ENCODE measurements at places on chromosomes 4 and X.
A peak's percentile ranks its signal among the peaks of the same experiment; 100 is the strongest.

DNA sequence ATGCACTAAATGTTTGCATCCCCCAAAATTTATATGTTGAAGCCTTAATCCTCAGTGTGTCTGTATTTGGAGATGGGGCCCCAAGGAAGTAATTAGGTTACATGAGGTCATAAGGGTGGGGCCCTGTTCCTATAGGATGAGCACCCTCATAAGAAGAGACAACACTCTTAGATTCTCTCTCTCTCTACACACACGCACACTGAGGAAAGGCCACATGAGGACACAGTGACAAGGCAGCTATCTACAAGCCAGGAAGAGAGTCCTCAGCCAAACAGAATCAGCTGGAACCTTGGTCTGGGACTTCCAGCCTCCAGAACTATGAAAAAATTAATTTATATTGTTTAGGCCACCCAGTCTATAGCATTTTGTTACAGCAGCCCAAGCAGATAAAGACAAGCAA is 69.3 kb upstream of the NOCT start:
- no peak for DNase-seq

DNA sequence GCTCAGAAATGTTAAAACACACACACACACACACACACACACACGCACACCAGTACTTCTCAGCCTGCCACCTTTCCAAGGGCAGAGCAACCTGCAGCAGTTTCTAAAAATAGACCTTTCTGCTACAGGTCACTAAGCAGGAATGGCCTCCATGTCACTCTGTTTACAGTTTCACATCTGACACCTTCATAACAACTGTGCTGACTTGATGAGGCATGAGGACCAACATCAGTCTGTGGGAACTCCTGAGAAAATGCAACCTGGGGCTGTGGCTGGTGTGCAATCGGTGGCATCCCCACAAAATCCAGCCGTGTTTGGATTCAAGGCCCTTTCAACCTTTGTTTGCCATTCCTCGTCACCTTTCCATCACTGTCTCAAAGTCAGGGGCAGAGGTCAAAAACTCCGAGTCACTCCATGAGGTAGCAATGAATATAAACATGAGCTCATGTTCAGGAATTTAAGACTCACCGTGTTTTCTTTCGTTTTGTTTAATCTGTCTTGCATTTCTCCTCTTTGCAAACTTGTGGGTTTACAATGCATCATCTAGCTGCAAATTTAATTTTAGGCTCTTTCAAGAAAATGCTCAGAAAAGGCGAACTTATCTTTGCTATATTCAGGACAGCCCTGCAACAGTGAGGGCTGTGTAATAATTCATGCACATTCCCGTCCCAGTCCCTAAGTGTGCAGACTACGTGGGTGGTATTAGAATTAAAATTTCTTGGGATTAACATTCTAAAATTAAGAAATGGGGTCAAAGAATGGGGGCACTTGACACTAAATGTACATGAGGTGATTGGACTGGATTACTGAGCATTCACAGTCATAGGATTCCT is 135.3 kb downstream of the SHROOM3 start:
- DNase-seq = no peak

GRCh38 chr4:102707150-102707549 is 53.6 kb downstream of the MANBA start:
- DNase-seq = no peak

- DNase-seq = peak; percentile 17
These were observed 46.0 kb upstream of the TMPRSS11F start for GRCh38 chr4:68175562-68176155.

DNA sequence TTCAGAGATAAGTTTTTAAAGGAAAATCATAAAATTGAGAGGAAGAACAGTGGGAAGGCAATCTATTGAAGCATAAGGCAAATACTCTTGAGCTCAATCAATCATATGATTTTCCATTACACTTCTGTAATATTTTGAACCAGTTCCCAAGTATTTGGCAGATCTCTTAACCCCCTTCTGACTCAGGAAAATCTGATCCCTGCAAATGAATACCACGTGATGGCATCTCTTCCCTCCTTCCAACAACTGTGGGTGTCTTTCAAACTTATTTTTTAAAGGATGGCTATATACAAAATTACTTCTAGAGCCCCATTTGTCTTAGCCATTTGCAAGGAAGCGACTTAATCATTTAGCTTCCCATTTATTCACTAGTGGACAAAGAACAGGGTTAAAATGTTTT is 41.9 kb downstream of the AMOT start:
- DNase-seq = no peak

DNA sequence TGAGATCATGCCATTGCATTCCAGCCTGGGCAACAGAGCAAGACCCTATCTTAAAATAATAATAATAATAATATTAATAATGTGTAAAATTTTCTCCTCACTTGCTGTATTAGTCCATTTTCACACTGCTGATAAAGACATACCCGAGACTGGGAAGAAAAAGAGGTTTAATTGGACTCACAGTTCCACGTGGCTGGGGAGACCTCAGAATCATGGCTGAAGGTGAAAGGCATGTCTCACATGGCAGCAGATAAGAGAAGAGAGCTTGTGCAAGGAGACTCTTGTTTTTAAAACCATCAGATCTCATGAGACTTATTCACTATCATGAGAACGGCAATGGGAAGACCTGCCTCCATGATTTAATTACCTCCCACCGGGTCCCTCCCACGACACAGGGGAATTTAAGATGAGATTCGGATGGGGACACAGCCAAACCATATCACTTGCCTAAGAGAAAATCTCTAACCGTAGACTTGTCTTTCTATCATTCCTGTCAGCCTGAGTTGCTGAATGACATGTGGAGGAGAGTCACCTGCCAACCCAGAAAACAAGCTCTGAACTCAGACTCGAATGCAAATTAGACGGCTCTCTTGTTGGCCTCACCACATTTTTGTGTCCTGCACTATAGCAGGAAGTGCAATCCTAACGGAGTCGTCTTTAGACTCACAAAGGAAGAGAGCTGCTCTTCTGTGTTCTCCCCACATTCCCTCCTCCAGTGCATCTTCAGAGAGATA is 51.9 kb upstream of the DCTD start:
- no peak for DNase-seq

- DNase-seq = no peak
These were observed 565.8 kb downstream of the GRXCR1 start for GRCh38 chr4:43458293-43458692.

- peak; percentile 7 for DNase-seq
These were observed 31.8 kb downstream of the USP11 start for GRCh38 chrX:47264483-47265173.

GRCh38 chr4:69718396-69719271 is 41.8 kb downstream of the SULT1B1 start:
- DNase-seq = peak; percentile 51

- DNase-seq = no peak
These were observed 262.1 kb downstream of the NKX6-1 start for GRCh38 chr4:84237008-84237407.

- DNase-seq = no peak
These were observed 69.9 kb upstream of the BRS3 start for GRCh38 chrX:136417806-136418205.

DNA sequence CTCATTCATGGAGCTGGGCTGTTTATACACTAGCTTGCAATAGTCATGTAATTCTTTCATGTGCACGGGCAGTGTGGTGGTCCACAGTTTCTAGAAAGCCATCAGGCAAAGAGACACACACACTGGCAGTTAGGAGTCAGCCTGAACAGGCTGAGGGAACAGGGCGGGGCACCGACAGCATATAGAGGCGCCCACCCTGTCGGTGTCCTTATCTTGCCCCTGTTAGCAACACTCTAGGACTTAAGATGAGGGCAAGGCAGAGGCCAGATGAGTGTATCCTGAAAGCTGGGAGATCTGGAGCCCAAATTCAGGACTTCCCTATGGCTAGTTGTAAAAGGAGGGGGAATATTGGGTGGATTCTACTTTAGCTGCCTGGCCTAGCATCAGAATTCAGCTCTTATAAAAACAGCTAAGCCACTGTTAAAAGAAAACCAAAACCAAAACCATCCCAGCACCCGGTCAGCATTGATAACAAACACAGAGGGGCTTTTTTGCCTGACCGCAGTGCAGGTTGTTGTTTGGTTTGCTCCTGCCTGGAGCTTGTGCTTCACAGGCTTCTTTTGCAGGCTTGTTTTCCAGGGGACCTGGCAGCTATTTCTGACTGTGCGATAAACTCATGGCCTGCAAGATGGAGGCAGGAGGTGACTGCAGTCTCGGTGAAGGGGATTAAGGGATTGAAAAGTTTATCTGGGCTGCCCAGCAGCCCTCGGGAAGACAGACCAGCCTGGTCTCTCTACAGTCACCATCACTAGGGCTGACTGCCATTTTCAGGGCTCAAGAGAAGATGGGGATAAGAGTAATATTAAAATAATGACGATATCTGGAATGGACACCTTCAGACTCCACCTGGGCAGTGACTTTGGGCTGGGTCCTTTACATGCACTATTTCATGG is 638.9 kb downstream of the MID1IP1 start:
- no peak for DNase-seq

- DNase-seq = no peak
These were observed 291 bp upstream of the NBDY start for GRCh38 chrX:56728752-56729151.

GRCh38 chr4:153799694-153800074 is 10.8 kb upstream of the SFRP2 start:
- no peak for DNase-seq

- DNase-seq = no peak
These were observed 48.3 kb upstream of the FAM9A start for GRCh38 chrX:8849458-8849857.

GRCh38 chr4:173056271-173056670 is 112.3 kb upstream of the GALNT7 start:
- no peak for DNase-seq

DNA sequence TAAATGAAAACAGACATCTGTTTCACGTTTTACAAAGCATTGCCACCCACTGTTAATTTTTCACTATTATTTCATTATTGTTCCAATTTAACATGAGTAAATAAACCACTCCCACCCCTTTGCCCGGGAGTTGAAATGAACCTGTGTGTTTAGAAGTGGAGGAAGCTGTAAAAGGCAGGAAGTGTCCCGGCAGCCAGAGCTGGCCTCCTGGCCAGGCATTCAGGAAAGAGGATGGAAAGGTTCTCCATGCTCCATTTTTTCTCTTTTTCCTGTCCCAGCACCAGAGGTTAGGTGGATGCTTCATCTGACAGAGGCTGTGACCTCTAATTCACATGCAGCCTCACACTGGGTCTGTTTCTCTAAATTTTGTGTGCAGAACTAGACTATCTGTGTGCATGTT is 55.5 kb upstream of the LNX1 start:
- no peak for DNase-seq

DNA sequence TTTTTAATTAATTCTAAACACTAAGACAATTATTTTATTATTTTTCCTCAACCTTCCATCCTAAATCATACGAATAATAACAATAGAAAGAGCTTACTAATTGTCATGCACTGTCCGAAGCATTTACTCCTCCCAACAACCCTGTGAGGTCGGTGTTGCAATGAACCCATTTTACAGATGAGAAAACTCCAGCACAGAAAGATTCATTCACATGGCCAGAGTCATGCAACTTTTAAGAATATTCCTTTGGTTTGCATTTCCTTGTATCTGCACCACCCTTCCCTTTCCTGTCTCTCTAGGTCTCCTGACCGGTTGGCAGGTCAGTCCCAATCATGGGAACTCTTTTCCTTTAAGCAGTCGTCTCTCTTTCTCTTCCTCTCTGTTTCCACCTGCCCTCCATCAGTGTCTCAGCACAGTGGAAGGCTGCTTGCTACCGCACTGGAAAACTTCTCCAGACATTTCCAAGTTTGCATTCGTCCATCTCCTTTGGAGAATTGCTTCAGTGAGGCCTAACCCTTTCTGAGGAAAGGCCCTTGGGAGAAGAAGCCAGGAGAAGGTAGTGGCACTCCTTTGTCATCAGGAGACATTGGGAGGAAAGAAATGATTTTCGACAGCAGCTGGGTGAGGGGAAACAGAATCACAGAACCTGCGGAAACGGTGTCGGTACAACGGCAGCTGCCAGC is 1.9 kb upstream of the TMSB4X start:
- no peak for DNase-seq

GRCh38 chr4:127737295-127737694 is 7.1 kb downstream of the SLC25A31 start:
- no peak for DNase-seq

- DNase-seq = no peak
These were observed 72.4 kb upstream of the ANXA10 start for GRCh38 chr4:168019921-168020320.

GRCh38 chr4:180828455-180829018 is 1414.7 kb upstream of the TENM3 start:
- no peak for DNase-seq

DNA sequence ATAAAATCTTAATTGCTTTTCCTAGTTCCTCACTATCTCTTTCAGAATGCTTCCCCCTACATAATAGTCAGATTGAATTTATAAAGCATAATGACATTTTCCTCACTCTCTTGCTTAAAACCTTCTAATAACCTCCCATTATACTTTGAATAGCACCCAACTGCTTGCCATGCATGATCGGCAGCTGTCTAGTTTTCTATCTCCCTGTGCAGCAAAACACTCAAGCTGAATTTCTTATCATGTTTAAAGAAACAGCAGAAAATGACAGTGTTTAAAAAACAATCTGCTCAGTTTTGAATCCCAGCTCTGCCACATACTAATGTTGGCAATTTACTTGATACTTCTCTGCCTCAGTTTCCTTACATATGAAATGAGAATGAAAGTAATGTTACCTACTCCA is 947.1 kb upstream of the HS3ST1 start:
- DNase-seq = no peak

DNA sequence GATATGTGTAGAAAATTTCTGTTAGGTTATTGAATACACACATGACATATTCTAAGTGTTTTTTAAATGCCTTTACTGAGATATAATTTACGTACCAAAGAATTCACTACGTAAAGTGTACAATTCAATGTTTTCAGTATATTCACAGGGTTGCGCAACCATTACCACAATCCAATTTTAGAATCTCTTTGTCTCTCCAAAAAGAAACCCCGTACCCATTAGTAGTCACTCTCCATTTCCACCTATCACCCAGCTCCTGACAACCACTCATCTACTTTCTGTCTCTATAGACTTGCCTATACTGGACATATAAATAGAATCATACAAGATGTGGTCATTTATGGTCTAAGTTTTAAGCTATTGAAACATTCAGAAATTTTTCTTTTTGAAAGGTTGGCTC is 53.0 kb upstream of the FBXW7 start:
- no peak for DNase-seq

DNA sequence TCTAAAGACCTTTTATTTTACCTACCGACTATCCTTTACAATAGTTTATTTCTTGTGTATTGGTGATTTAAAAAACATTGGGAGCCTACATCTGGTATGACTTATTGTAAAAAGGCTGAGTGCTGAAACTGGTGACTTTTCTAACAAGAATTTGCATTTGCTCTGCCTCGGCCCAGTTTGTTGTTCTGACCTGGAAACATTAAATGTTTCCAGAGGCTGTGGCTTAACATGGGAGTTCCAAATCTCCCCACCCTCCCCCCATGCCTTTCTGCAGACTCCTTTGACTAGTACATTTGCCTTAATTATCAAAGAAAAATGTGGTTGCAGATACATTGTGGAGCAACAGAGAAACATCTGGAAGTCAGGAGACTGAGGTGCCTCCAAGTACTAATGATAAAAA is 39.8 kb downstream of the SPCS3 start:
- DNase-seq = no peak

- DNase-seq = no peak
These were observed 26.2 kb downstream of the MTM1 start for GRCh38 chrX:150594584-150594983.

Data from retinal pigment epithelial cell (primary cell).